GM10248 (cell line): ENCODE measurements at places on chromosomes 2 and 18.

- DNase-seq = no peak
Measured at GRCh38 chr18:48953104-48953706, 2.4 kb upstream of the SMAD7 start.

DNA sequence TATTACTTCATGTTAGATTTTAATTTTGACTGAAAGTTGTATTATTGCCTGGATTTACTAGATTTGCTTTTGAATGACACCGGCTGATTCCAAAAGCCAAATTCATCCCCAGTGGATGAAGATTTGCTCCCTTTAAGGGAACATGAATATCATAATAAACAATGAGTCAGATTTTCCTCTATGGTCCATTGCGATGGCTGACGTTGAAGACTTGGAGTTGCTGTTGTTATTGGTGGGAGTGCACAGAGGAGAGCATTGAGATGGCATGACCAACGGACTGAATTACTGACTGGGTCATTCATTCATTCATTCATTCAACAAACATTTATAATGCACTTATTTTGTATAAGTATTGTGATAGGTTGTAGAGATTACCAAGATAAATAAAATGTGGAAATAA, 33.4 kb upstream of the LYPD1 start:
- DNase-seq = no peak

DNA sequence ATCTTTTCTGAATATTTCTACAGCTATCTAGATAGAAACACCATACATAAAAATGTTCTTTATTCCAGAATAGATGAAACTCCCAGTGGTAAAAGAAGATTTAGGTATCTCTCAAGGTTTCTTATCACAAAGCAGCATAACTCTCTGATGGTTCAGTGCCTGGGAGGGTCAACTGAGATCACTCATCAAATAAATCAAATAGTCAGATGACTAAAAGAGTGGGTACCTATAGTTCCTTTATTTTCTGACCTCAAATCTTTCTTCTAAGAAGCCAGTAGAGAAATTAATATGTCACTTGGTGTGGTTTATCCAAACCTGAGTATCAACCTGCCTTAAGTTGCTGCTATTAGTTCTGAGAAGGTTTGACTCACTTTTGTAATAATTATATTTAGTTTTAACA, 120.9 kb downstream of the TMEFF2 start:
- no peak for DNase-seq

- DNase-seq = no peak
Measured at GRCh38 chr2:188117706-188118105, 174.0 kb upstream of the GULP1 start.

- DNase-seq = no peak
Measured at GRCh38 chr2:67256892-67257291, 140.2 kb upstream of the ETAA1 start.
